Breast epithelium (tissue), 4 donors: ENCODE measurements at places on chromosomes 6 and 20. TPM values are rescaled to one million over a fixed set of nuclear protein-coding genes. Genes with fewer than 3 reads are reported as not detected.

SEMG1 gene
- total RNA-seq, result 1.8 TPM

SCRT2 gene
- not detected for total RNA-seq

ZBP1 gene
- total RNA-seq, result 0.73 TPM

QRSL1 gene
- 7.4 TPM for total RNA-seq

KIAA0408 gene
- 42.7 TPM for total RNA-seq

GJA10 gene
- total RNA-seq, result not detected

SLC23A2 gene
- 18.6 TPM for total RNA-seq

LHFPL5 gene
- total RNA-seq, result not detected

RNF182 gene
- 1.5 TPM for total RNA-seq

KCNK17 gene
- 0.33 TPM for total RNA-seq

GRCh38 chr20:58855506-58856389 is 3.2 kb downstream of the GNAS start:
- H3K4me3 ChIP-seq, result peak overlapping the region; percentile 64
- H3K27me3 ChIP-seq, result peaks cover 4% of the 10 kb centered on the region
- peak overlapping the region; percentile 69 for H3K27ac ChIP-seq
- DNase-seq, result peak; percentile 88
- no peaks in the 10 kb centered on the region for H3K36me3 ChIP-seq

DNA sequence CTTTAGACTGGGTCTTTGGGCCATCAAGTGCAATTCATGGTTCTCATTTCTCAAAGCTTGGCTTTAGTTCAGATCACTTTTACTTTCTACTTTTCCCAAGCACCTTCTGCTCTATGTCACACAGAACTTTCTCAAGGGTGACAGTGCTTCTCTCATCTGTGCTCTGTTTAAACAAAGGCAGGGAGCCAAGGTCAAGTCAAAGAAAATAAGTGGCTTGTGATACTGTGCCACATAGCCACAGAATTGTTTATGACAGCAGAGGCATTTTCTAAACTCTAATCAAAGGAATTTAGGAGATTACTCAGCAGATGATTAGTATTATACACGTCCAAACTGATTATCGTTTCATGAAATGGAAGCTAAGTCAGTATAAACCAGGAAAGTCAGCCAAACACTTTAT is 348.0 kb downstream of the HDGFL1 start:
- no peaks in the 10 kb centered on the region for H3K27me3 ChIP-seq
- H3K36me3 ChIP-seq, result no peaks in the 10 kb centered on the region
- H3K4me1 ChIP-seq, result no peaks in the 10 kb centered on the region
- no peak overlapping the region for H3K4me3 ChIP-seq
- DNase-seq, result no peak

DNA sequence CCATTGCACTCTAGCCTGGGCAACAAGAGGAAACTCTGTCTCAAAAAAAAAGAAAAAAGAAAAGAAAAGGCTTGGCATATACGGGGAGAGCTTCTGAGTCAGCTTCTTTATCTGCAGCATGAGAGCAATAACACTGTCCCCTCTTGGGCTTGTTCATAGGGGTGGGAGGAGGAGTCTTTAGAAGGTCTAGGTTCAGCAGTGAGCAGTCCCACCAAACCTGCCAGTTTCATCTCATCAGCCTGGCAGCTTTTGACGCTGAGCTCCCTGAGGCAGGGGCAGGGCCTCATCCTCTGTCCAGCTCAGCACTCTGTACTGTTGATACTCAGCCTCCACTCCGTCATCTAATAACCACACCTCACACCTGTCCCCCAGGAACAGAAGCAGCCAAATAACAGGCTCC is 5.6 kb upstream of the C6orf132 start:
- no peaks in the 10 kb centered on the region for H3K36me3 ChIP-seq
- DNase-seq, result no peak
- H3K4me3 ChIP-seq, result no peak overlapping the region
- H3K27me3 ChIP-seq, result no peaks in the 10 kb centered on the region
- H3K27ac ChIP-seq, result no peak overlapping the region

DNA sequence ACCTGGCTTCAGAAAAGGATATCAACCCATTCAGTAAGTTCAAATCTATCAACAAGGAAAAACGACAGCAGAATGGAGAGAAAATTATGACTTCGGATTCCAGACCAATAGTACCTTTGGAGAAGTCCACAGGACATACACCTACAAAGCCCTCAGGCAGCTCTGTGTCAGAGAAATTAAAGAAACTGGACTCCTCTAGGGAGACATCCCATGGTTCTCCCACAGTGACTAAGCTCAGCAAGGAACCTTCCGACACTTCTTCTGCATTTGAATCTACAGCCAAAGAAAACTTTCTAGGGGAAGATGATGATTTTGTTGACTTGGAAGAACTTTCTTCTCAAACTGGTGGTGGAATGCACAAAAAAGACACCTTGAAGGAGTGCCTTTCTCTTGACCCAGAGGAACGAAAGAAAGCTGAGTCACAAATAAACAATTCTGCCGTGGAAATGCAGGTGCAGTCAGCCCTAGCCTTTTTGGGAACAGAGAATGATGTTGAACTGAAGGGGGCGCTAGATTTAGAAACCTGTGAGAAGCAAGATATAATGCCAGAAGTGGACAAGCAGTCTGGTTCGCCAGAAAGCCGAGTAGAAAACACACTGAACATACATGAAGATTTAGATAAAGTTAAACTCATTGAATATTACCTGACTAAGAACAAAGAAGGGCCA is 67.4 kb upstream of the HINT3 start:
- H3K4me1 ChIP-seq, result no peaks in the 10 kb centered on the region
- no peaks in the 10 kb centered on the region for H3K36me3 ChIP-seq
- DNase-seq, result no peak
- no peak overlapping the region for H3K4me3 ChIP-seq
- no peaks in the 10 kb centered on the region for H3K27me3 ChIP-seq

- no peak overlapping the region for H3K4me3 ChIP-seq
- no peaks in the 10 kb centered on the region for H3K4me1 ChIP-seq
- H3K27me3 ChIP-seq, result no peaks in the 10 kb centered on the region
- H3K36me3 ChIP-seq, result no peaks in the 10 kb centered on the region
- no peak overlapping the region for H3K27ac ChIP-seq
These were observed 289.1 kb upstream of the MANEA start for GRCh38 chr6:95288251-95288650.

DNA sequence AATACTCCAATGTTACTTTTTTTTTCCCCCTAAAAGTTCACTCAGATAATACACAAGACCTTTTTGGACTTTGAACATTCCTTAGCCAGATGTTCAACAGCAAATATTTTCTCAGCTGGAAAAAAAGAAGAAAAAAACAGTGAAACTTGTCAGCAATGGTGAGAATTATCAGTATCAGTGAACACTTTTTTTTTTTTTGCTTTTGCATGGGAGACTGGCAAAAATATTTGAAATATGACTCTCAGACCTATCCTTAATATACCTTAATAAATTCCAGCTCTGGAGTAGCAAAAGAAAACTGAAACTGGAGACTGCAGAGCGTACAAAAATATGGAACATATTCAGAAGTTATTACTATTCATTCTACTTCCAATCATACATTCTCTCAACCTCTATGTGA is 92.3 kb downstream of the RFPL4B start:
- no peaks in the 10 kb centered on the region for H3K4me1 ChIP-seq
- H3K27me3 ChIP-seq, result no peaks in the 10 kb centered on the region
- DNase-seq, result no peak
- H3K36me3 ChIP-seq, result no peaks in the 10 kb centered on the region

- H3K4me1 ChIP-seq, result no peaks in the 10 kb centered on the region
These were observed 499 bp downstream of the TTI1 start for GRCh38 chr20:38032585-38033329.

- no peak overlapping the region for H3K4me3 ChIP-seq
- no peaks in the 10 kb centered on the region for H3K4me1 ChIP-seq
- H3K27me3 ChIP-seq, result no peaks in the 10 kb centered on the region
- no peak for DNase-seq
- H3K27ac ChIP-seq, result no peak overlapping the region
These were observed 113.5 kb upstream of the SGK1 start for GRCh38 chr6:134431421-134431859.

- no peak overlapping the region for H3K27ac ChIP-seq
- DNase-seq, result no peak
- no peaks in the 10 kb centered on the region for H3K36me3 ChIP-seq
These were observed 5.4 kb downstream of the RAMACL start for GRCh38 chr6:166581091-166581511.

- no peaks in the 10 kb centered on the region for H3K4me1 ChIP-seq
- H3K36me3 ChIP-seq, result no peaks in the 10 kb centered on the region
- peak; percentile 55 for DNase-seq
- no peak overlapping the region for H3K27ac ChIP-seq
- H3K27me3 ChIP-seq, result no peaks in the 10 kb centered on the region
These were observed 405 bp upstream of the RNF182 start for GRCh38 chr6:13924146-13924948.

DNA sequence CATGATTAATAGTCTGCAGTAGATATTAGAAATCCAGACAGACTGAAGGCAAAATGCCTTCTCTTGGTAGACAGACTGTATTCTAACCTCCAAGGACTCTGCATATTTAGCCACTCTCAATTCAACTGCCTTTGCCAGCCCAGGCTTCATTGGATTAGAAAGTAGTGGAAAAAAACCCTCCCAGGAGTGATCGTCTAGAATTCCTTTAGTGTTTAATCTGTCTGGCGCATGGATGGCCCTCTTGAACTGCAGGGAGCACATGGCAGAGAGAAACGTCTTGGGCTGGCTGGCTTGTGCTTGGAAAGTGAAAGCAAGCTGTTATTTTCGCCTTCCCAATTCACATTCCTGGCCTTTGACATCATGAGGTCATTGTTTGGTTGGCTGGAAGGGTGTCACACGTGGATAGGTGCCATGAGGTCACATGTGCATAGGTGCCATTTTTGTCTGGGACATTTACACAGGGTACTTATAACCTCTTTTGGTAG is 30.9 kb upstream of the NEDD9 start:
- no peaks in the 10 kb centered on the region for H3K36me3 ChIP-seq
- peak overlapping the region; percentile 54 for H3K27ac ChIP-seq
- no peaks in the 10 kb centered on the region for H3K27me3 ChIP-seq
- no peak for DNase-seq

- H3K27ac ChIP-seq, result peak overlapping the region; percentile 80
- H3K36me3 ChIP-seq, result no peaks in the 10 kb centered on the region
- H3K27me3 ChIP-seq, result no peaks in the 10 kb centered on the region
- H3K4me3 ChIP-seq, result no peak overlapping the region
- H3K4me1 ChIP-seq, result peaks cover 7% of the 10 kb centered on the region
These were observed 123.0 kb downstream of the SASH1 start for GRCh38 chr6:148465670-148466069.

DNA sequence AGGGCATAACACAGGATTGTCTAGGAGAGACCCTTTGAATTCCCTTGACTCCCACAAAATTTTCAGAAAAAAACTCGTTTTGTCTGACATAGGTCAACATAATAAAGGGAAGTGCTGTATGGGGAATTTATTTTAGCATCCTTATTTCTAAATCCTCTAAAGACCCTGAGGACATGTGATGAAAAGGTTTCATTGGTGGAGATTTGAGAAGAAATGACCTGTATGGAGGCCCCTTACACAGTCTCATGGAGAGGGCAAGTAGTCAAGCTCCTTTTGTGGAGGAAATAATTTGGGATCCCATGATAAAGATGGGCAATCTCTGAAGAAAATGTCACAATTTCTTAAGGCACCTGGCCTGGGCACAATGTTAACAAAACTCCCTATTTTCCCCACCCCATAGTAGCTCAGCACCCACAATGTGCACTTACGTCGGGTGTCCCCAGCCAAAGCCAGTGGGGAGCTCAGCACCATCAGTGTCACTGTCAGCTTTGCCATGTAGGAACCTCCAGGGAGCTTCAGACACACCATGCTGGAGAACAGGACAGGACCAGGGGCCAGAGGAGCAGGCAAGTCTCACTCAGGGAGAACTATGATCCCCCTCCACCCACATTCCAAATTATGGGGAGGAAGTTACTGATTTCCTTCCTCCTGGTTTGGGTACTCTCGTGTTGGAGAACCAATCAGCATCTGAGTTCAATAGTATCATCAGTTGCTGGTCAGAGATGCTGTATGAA is at the start of gene HLA-DRB5:
Gene HLA-DRB5, minus strand, starts transcription at position 591 of the 734 bp plus-strand sequence. Its CDS starts 63 bp downstream, at position 528.
- H3K4me1 ChIP-seq, result no peaks in the 10 kb centered on the region
- peak within 1 kb of the TSS; percentile 22 for H3K4me3 ChIP-seq
- no peak within 1 kb of the TSS for H3K27ac ChIP-seq
- no peaks in the 10 kb centered on the region for H3K27me3 ChIP-seq
- H3K36me3 ChIP-seq, result no peaks in the 10 kb centered on the region

DNA sequence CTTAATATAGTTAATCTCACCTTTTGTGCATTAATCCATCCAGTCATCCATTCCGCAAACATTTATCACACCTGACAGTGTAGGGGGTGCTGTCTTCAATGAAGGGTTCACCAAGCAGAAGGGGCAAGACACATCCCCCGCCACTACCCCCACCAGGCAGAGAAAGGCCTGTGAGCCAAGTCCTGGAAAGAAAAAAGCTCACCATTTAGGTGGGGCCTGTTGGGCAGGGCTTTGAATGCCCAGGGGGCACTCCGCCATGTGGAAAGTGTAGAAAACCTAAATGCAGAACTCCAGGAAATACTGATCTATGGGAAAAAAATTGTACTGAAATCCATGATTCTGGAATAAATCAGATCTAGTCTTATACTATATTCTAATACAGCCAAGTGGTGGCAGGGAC is 4.8 kb upstream of the STX16 start:
- H3K36me3 ChIP-seq, result no peaks in the 10 kb centered on the region
- H3K27ac ChIP-seq, result peak overlapping the region; percentile 76
- DNase-seq, result peak; percentile 16
- peaks cover 7% of the 10 kb centered on the region for H3K4me1 ChIP-seq
- no peak overlapping the region for H3K4me3 ChIP-seq

DNA sequence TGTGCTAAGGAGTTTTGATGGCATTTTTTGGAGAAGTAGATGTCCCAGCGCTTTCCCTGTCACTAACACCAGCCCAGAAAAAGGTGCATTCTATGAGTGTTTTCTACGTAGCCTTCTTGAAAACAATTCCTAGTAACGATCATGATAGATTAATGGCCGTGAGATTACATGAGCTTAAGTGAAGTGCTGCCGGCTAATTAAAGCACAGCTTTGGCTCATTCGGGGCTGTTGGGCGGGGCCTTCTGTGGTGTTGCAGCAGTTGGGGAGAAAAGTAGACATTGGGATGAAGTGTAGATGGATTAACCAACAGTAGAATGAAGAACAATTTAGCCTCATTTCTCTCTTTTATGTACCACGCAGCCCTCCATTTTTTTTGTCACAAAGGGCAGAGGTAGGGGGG is 20.8 kb upstream of the TRAF3IP2 start:
- H3K36me3 ChIP-seq, result no peaks in the 10 kb centered on the region
- H3K4me3 ChIP-seq, result peak overlapping the region; percentile 49
- H3K27me3 ChIP-seq, result no peaks in the 10 kb centered on the region
- H3K27ac ChIP-seq, result peak overlapping the region; percentile 52
- H3K4me1 ChIP-seq, result no peaks in the 10 kb centered on the region
- no peak for DNase-seq

- no peaks in the 10 kb centered on the region for H3K27me3 ChIP-seq
These were observed 11.9 kb downstream of the NELFCD start for GRCh38 chr20:58992911-58993310.
